ENCODE measurements at places on chromosomes 2 and 18. TPM values are rescaled to one million over a fixed set of nuclear protein-coding genes. Genes with fewer than 3 reads are reported as not detected.

DNA sequence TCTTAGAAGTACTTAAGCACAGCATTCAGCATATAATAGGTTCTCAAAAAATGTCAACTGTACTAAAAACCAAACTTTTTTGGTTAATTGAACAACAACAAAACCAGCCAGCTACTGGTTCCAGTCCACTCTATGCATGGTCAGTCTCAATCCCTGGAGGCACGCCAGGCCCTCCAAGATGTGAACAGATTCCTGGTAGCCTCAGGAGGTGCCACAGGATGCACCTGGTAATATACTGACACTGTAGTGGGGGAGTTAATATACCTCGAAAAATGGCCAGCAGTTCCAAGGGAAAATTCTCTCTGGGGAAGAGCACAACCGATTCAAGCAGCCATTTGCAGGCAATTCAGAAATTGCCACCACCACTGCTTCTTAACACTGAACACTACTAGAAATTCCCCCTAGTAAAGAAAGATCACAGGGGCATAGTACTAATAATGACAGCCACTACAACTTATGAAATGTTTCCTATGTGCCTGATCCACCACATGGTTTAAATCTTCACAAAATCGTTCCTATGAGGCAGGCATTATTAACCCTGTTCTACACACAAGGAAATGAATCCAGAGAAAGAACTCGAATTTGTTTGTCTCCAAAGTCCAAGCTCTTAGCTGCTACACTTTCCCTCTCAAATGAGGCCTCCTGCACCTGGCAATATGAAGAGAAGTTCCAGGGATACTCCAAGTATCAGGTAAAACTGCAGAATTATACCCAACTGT, 3.4 kb downstream of the MGAT4A start:
- peak; percentile 51 for DNase-seq

GRCh38 chr2:48219234-48219554, 310.8 kb upstream of the STON1 start:
- no peak for DNase-seq

DNA sequence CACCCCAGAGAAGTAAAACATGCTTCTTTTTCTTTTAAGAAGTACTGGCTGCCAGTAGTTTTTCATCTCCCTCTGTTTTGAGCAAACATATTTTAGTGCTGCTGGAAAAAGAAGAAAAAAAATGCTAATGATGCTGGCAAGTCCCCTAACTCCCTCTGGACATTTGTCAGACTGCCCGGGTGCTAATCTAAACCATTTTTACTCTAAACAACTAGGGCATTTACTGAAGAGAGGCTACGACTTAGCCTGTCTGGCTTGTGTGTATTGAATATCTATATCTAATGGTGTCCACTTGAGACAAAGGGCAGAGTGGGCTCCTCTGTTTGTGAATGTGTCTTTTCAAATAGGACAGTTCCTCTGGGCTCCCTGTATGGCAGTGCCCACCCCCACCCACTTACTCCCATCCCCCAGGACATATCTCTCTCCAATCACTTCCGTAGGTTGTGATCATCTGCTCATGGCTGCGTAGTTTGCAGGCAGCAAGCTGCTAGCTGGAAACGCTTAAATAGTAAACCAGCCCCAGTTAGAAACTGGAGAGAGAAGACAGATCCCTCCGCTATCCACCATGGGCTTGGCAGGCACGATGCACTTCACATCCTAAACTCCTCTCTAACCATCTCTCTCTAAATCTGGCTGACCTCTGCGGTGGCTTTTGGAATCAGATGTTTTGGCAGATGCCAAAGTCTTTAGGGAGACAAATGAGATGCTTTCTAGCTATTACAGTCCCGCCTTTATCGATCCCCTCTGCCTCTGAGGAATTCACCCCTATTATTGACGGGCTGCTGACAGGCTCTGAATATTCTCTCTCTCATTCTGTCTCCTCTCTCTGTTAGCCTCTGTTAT, 58.3 kb downstream of the DOCK10 start:
- DNase-seq: no peak

The EVX2 gene
- not detected for total RNA-seq

The ALLC gene
- total RNA-seq: not detected

DNA sequence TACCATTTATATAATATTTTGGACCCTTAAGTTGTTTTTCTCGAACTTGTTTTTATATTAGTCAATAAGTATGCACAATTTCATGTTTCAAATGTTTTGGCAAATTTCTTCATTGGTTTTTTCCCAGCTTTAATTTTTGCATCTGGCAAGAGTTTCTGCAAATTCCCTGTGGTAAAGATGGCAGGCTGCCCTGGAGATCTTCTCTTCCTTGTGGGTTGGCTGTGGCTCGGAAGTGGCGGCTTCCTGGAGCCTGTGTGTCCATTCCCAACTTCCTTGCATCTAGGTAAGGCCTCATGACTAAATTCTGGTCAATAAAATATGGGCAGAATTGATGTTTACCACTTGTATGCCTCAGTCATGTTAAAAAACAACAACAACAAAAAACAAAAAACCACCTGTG, 818.6 kb downstream of the EPHA4 start:
- no peak for DNase-seq

DNA sequence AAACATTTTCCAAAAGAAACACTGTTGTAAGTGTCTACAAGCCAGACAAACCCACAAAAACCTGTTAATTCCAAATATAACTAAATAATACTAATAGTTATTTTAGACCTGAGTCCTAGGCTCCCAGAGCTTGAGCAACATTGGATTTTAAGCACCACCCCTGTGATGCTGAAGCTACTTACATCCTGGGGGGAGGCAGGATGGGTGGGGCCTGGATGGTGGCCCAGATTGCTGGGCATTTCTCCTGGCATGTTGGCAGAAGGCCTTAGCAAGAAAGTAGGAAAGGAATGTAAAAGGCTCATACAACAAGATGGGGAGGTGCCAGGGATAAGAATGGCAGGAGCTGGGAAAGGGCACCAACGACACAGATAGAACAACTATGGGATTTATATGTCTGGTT, 50.7 kb upstream of the OTX1 start:
- no peak for DNase-seq

GRCh38 chr2:232741294-232741693, 35.1 kb downstream of the KCNJ13 start:
- no peak for DNase-seq

DNA sequence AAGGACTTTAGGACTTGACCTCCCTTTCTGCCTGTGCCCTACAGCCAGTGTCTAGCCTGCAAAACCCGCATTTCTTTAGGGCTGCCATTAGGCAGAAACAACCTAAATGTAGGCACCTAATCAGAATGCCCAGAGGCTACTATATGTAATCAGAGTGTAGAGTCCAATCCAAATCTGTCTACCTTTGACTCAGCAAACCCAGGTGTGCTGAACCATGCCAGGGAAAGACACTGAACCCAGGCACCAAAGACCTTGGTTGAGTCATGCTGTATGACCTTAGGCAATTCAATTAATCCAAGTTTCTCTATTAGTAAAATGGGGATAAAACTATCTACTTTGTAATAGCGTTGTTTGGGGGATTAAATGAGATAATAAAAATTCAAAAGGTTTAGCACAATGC, 20.7 kb downstream of the CAPN14 start:
- DNase-seq: no peak

GRCh38 chr2:205969584-205969983, 116.4 kb downstream of the INO80D start:
- DNase-seq: no peak

The CHRNG gene
- not detected for total RNA-seq

DNA sequence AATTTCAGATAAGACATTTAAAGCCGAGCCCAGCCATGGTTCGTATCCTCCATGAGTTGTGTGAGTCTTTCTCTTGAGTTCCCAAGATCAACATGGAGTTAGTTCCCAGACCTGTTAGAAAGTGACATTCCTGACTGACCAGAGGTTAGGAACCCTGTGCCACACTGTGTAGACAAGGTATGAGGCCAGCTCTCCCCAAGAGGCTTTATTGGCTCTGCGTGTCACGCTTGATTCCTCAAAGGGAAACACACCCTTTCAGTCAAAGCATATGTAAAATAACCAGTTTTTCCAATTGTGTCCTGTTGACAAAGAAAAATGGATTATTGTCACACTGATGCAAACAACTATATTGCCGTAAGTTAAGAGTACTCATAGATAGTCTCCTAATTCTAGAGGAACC, 1.2 kb downstream of the SULT1C3 start:
- no peak for DNase-seq

The UGT1A8 gene
- 19.3 TPM for total RNA-seq

DNA sequence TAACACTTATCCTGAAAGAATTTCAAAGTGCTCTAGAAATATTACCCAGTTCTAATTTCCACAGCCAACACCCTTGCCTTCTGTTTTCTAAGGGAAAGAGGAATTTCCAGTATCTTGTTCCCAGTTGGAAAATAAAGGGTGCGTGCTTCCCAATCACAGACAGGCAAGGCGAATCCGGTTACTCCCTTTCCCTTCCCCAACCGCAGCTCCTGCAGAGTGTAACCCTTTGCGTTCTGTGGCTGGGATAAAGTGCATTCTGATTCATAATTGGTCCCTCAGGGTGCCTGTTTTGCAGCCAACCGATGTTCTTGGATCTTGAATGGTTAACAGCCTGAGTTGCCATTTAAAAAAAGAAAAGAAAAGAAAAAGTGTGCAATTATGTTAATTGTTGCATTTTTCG, 40.6 kb upstream of the PGAP1 start:
- no peak for DNase-seq

- DNase-seq: peak; percentile 11
Observed at GRCh38 chr2:241804326-241805229, 4.4 kb upstream of the NEU4 start.

The PRKAG3 gene
- total RNA-seq: not detected

GRCh38 chr18:8707556-8708300, 2.4 kb downstream of the MTCL1 start:
- no peak for DNase-seq

DNA sequence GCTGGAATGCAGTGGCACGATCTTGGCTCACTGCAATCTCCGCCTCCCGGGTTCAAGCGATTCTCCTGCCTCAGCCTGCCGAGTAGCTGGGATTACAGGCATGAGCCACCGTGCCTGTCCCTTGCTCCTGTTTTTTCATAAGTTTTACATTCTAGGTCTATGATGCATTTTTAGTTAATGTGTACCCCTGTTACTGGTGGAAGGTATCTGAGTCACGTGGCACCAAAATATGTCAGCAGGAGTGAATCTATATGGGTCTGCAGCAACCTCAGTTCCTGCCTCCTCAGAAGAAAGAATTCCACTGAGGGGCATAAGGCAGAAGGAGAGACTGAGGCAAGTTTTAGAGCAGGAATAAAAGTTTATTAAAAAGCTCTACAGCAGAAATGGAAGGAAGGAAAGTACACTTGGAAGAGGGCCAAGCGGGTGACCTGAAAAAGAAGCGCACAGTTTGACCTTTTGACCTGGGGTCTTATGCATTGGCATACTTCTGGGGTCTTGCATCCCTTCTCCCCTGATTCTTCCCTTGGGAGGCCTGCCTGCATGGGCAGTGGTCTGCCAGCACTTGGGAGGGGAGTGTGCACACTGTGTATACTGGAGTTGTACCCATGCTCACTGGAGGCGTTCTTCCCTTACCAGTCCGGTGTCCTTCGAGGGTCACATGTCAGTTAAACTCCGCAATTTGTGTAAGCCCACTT, 1.1 kb upstream of the MFSD2B start:
- no peak for DNase-seq

The ZSWIM2 gene
- not detected for total RNA-seq

The BAZ2B gene
- total RNA-seq: 64.1 TPM

DNA sequence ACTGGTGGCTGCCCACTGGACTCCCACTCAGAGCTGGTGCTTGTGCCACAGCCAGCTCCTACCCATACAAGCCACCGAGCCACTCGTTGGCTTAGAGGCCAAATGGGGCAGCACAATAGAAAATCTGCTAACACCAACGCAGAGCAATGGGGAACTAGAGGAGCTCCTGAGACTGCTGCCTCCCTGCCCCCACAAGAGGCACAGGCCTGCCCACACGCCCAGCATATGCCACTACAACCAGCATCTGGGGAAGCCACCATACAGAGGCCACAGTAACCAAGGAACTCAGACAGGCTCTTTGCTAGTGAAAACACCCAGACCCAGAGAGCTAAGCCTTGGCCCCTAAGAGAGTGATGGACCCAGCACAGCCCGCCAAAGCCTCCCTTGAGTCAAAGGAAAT, 231.2 kb upstream of the RAB6C start:
- DNase-seq: no peak

The APCDD1 gene
- 5.2 TPM for total RNA-seq

The GULP1 gene
- 9.6 TPM for total RNA-seq

- no peak for DNase-seq
Observed at GRCh38 chr2:161173541-161174194, 13.4 kb downstream of the TANK start.

GRCh38 chr2:98932778-98933343, 3.2 kb downstream of the CRACDL start:
- DNase-seq: no peak

DNA sequence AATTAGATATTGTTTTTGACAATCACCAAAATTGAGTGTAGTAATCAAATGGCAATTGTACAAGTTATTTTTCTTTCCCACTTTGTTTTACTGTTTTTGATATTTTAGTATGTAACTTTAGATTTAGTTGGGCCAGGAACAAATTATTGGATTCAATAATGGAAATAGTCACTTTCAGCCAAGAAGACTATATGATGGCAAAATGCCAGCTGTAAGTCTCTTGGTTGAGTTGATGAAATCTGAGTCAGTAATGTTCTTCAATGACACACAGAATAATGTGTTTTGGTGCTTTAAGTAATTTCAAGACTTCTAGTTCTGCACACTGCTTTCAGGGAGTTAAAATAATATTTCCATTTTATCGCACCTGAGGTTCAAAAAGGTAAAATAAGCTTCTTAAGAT, 2022.0 kb upstream of the CELF4 start:
- DNase-seq: no peak

DNA sequence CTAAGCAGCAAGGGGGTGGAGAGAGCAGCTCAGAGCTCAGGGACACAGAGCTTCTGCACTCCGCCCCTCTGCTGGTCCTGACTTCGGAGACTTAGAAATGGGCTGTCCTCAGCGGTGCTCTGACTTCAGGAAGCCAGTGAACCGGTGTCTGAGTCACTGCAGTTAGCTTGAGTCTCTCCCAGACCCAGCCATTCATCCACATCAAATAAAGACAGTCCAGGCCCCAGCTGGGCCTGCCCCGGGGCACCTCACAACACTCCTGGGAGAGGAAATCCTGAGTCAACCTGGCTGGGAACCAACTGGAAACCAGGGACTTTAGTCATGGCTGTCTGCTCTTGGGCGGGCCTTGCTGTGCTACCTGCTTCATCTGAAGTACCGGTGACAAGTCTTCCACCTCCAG, 5.4 kb upstream of the ITGB6 start:
- DNase-seq: peak; percentile 68

The PROKR1 gene
- not detected for total RNA-seq

- DNase-seq: peak; percentile 70
Observed at GRCh38 chr18:22084547-22084946, 84.8 kb upstream of the GATA6 start.

- no peak for DNase-seq
Observed at GRCh38 chr2:85794491-85795121, 40.8 kb downstream of the ATOH8 start.

GRCh38 chr2:184589261-184589660, 9.1 kb upstream of the ZNF804A start:
- DNase-seq: no peak

The SLC14A1 gene
- 0.95 TPM for total RNA-seq

Data from left colon (tissue), 2 donors.